ENCODE measurements at places on chromosomes 1 and 21.
A peak's percentile ranks its signal among the peaks of the same experiment; 100 is the strongest.

DNA sequence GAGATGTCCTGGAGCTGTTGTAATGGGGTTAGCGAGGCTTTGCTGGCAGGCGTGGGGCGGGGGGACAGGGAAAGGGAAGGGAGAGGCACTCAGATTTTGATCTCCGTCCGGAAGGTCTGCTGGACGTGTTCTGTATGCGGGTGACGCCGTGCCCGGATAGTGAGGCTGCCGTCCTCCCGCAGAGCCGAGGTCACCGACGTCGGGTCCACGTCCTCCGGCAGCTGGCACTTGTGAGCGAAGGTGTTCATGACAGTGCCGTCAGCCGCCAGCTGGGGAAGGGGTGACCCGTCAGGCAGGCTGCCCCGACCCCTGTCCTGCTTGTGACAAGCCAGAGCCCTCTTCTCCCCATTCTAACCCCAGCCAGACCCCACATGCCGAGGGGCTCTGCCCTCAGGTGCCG is 2.4 kb downstream of the HSPB7 start:
- no peak for DNase-seq

DNA sequence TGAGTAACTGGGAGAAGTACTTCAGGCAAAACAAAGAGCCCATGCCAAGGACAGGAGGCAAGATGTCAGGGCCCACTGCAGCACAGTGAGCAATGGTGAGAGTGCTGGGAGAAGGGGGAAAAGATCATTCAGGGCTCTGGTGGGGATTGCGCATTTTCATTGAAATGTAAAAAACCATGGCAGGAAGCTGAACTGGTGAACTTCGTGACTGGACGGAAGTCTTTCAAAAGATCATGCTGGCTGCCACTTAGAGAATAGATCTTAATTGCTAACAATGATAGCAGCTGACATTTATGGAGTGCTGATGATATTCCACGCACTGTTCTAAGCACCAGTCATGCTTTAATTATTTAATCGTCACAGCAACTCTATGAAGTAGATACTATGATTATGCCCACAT is 107.0 kb downstream of the TGFBR3 start:
- no peak for DNase-seq

DNA sequence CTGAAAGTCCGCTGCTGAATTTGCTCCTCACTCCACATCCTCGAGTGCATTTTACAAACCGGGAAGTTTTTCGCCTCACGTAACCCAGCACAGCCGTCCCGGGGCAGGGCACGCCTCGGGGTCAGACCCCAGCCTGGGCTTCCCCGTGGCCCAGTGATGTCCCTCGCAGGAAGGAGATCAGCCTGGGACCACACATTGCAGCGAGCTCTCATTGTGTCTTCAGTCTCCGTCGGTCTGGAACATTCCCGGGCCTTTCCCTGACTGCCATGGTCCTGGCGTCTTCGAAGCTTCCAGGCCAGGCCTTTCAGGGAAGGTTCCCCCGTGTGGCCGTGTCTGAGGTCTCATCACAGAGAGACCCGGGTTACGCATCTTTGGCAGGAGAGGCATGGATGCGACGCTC is 43.5 kb downstream of the MORN1 start:
- DNase-seq: no peak

DNA sequence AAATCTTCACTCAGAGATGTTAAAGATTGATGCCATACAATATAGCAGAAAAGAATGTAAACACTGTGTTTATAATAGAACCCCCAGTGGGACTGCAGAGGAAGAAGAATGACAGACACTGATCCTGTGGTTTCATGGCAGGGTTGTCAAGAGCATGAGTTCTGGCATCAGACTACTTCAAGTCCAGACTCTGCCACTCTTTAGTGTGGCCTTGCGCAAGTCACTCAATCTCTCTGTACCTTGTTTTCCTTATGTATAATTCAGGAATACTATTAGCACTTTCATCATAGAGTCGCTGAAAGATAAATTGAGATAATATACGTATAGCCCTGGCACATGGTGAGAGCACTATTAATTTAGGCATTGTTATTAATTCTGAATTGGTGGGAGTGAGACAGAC is 38.5 kb upstream of the BCL9 start:
- DNase-seq: no peak

DNA sequence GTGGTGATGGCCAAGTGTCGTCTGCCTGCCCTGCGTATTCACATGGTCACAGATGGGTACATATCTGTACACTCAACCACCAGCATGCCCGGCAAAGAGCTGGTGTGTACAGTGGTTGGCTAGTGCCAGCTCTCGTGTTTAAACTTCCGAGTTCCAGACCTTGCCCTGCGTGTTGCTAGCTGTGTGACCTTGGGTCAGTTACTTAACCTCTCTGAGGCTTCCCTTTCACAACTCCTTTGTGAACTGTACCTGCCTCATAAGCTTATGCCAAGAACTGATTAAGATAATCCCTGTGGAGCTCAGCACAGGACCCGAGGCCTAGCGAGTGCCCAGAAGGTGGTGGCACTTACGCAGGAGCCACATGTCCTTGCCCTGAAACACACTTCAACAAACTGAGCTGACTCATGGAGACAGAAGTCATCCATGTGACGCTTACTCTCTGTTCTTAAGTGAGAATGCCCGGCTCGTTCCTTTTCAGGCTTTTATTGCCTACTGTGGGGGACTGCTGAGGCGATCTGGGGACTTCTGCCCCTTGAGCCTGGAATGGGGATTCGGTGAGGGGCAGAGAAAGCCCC is 55.4 kb downstream of the ALPL start:
- no peak for DNase-seq

DNA sequence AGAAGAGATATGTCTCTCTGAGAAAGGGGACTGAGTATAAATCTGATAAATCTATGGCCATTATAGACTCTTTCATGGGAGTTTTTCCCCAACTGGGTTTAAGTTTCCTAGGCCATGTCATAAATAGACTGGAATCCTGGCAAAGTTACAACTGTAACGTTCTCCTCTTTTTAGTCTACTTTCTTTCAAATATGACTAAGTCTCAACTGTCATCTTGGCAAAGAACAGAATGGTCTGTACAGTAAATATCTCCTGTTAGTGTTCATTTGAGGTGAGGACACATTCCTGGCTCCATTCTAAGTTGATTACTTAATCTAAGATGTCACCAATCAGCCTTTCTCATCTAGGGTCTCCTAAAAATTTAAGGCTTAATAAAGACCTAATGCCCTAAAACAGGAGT is 300.5 kb downstream of the BRINP2 start:
- DNase-seq: no peak

- DNase-seq: no peak
Measured at GRCh38 chr1:1529321-1529720, 11.1 kb downstream of the TMEM240 start.

DNA sequence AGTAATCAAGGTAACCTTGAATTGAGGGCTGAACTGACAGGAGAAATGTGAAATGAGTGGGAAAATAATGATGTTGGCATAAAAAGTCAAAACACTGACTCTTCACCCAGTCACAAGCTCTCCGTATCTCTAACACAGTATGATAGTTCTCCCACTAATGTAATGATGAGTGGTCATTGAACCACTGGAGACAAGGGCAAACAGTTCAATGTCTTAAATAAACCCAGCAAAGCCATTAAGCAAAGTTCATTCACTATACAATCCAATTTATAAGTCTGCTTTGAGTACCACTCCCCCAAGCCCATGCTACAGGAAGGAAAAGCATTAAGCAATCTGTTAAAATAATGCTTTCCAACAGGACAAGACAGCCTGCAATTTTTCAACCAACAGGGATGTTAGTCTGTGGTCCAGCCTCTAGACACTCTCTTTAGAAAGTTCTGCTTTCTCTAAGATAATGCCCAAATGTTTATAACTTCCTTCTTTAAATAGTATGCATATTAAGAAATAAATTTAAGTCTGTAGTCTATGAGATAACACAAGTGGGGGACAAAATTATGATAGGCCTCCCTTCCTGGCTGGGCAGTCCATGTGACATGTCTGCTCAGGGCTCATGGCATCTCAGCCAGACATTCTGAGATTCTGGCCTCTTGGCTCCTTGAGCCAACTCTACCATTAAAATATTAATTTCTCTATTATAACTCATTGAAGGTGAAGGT is 25.5 kb upstream of the DDAH1 start:
- no peak for DNase-seq

DNA sequence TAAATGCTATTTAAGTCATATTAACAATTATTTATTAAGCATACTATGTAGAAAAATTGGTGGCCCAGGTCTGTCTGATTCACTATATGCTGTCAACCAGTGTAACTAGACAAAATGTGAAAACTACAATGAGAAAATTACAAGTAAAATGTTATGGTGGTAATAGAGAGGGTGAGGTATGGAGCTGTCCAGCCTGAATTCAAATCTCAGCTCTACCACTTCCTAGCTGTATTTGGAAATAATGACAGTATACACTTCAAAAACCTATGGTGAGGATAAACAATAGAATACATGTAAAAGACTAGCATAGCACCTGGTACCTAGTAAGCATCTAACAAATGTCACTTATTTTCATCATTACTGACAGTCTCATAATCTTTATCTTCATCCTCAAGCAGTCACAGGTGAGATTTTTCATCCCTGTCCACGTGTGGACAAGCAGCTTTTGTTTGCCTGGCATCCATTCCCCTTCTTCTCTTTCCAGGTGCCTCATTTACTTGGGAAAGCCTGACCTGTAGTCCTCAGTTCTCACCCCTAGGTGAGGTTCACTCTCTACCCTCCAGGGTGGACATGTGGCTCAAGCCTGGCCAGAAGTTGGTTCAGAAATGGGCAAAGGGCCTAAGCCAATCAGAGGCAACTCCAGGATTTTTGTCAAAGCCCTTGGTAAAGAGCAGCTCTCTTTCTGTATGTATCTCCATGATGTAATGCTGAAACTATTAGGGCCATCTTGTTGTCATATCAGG is 29.5 kb downstream of the EGLN1 start:
- DNase-seq: no peak

GRCh38 chr1:151254217-151255213 is at the start of gene PSMD4:
PSMD4 (plus strand) TSS chr1:151254734; CDS start chr1:151254783, 49 bp downstream.
- peak; percentile 96 for DNase-seq

- no peak for DNase-seq
Measured at GRCh38 chr1:195898924-195899323, 709.3 kb downstream of the KCNT2 start.

DNA sequence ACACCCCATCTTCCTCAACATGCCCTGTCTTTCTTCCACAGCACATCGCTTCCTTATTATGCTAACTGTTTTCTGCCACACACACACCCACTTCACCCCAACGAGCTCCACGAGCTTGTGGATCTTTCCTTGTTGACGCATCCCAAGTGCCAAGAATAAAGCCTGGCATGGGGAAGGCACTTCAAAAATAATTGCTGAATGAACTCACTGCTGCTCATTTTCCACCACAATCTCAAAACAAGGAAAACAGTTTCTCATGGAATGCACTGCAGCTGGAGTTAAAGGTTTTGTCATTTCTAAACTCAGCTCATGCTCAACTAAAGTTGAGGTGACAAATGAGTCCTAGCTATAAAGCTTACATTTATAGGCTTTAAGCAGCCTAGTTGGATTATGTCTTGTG is 86.0 kb downstream of the TIAM1 start:
- no peak for DNase-seq

DNA sequence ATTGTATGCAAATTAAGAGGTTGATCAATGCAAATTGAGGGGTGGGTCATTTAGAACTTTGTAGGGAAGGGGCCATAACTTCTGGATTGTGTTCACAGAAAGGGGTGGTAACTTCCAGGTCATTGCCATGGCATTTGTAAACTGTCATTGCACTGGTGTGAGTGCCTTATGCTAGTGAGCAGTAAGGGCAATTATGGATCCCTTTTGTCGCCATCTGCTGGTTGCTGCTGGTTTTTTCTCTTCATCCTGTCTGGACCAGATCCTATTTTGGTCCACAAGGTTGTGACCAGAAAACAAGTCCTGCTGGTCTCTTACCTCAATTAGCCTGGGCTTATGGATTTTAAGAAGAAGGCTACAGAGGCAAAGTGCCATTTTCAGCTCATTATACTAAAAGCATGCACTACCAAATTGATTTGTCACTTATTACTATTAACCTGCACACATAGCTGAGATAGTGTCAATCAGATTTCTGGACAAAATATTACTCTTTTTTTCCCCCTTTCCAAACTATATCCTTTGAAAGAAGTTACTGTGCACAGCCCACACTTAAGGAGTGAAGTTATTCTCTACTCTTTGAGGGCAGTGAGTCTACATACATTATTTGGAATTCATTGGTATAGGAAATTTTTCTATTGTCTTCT is 196.2 kb downstream of the ZC3H11B start:
- DNase-seq: peak; percentile 52

DNA sequence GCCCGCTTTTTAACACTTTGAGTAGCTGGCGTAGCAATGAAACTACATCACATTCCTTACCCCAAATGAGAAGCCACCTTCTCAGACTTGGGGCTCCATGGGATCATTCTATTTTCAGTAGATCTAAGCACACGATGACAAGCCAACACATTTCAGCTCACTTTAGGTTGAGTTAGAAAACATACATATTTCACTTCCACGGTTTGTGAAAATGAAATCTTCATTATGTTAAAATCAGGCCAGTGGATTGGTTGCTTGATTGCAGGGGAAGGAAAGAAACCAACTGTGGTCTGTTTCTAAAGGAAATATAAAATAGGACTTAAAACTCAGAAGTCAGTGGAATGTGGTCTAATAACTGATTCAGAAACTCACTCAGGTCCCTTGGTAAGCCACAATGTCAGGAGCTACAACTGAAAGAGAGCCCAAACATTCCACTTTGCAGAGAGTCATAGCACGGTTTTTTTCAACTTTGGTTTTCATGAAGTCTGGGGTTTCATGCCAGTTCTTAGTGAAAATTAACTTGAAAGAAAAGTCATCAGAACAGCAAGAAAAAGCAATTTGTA is 82.3 kb upstream of the TIAM1 start:
- DNase-seq: no peak

GRCh38 chr1:2556277-2556677 is at the start of gene TNFRSF14:
TNFRSF14 (plus strand) TSS chr1:2556371; CDS start chr1:2556665, 294 bp downstream.
- peak; percentile 16 for DNase-seq

GRCh38 chr1:229136822-229137221 is 134.1 kb upstream of the RAB4A start:
- DNase-seq: no peak

DNA sequence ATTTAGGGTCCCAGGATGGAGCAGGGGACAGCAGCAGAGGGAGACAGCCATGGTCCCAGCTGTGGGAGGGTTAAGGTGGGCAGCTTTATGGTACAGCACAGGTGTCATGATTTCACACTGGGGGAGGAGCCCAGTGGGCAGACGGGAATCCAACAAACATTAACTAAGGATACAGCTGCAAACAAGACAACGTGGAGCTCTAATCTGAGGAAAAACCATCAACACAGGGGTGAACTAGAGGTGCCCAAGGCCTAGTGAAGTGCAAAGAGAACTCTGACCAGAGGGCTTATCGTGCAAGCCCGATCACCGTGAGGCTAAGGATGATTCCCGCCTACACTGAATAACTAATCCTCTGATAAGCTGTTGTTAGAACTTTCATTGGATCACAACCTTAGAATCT is 18.7 kb downstream of the ECE1 start:
- no peak for DNase-seq

DNA sequence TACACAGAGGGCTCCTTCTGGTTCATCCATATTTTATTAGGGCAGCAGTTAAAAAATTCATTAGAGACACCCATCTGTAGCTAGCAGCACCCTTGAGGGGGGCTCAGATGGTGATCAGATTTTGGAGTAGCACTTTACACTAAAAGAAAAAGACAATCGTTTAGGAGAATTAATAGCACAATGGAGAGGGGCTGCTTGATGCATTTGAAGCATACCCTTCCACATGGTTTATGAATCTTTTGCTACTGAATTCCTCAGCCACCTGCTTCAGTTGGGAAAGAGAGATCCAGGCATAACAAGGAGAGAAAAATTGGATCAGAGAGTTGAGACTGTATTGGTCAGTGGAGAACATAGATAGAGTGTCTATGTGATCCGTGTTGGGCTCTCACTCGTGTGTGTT is 54.4 kb downstream of the DISC1 start:
- DNase-seq: no peak

Data from amniotic epithelial cell (primary cell).